ENCODE measurements at places on chromosomes 2 and 18. TPM values are rescaled to one million over a fixed set of nuclear protein-coding genes. Genes with fewer than 3 reads are reported as not detected.

The SKA1 gene
- 0.42 TPM for total RNA-seq

The GPR45 gene
- total RNA-seq: not detected

The BCL11A gene
- 0.97 TPM for total RNA-seq

The SPDYA gene
- total RNA-seq: 5.3 TPM

The ZNF516 gene
- total RNA-seq: 55.6 TPM

The IL1A gene
- total RNA-seq: 0.19 TPM

The GCG gene
- total RNA-seq: 0.62 TPM

The C2orf66 gene
- total RNA-seq: 0.30 TPM

The REG3G gene
- 0.71 TPM for total RNA-seq

The FLACC1 gene
- 6.7 TPM for total RNA-seq

The GPAT2 gene
- 16.2 TPM for total RNA-seq

The AFF3 gene
- 15.7 TPM for total RNA-seq

Data from aorta (tissue), 5 donors.